H9 (cell line): ENCODE measurements at places on chromosomes 2 and 18.
A peak's percentile ranks its signal among the peaks of the same experiment; 100 is the strongest.

DNA sequence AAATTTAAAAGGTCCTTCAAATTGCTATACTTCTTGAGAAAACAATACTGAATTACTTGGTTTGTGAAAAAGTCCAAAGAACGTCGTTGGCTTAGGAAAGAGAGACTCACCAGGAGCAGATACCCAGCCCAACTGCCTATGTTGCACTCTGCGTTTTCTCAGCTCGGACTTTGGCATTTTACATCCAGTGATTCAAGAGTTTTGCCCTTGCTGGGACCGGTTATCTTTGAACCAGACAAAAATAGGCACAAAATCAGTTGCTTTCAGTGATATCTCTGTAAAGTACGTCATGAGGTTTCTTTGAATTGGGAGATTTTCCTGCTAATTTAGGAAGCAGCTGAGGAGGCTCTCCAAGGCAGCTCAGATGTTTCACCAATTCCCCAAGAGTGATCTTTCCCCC is 29.3 kb downstream of the FHOD3 start:
- DNase-seq, result no peak

DNA sequence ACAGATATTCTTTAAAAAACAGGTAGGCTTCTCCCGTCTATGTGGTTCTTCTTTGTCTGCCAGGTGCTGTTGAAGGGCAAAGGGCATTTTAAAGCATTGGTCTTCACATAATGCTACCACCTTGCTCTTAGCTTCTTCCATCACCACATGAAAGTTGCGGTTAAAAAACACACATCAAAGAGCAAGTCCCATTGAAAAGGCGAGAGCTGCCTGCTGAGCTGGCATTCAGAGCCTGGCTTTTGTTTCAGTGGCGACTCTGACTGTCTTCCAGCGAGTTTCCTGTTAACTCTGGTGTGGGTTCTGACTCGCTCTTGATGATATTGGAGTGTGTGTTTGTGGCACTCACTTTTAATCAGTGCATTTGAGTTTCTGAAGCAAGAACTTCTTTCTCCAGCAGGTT is 624.9 kb upstream of the FANCL start:
- DNase-seq, result peak; percentile 82

- DNase-seq, result no peak
These were observed 33.9 kb upstream of the FOSL2 start for GRCh38 chr2:28358668-28359201.

DNA sequence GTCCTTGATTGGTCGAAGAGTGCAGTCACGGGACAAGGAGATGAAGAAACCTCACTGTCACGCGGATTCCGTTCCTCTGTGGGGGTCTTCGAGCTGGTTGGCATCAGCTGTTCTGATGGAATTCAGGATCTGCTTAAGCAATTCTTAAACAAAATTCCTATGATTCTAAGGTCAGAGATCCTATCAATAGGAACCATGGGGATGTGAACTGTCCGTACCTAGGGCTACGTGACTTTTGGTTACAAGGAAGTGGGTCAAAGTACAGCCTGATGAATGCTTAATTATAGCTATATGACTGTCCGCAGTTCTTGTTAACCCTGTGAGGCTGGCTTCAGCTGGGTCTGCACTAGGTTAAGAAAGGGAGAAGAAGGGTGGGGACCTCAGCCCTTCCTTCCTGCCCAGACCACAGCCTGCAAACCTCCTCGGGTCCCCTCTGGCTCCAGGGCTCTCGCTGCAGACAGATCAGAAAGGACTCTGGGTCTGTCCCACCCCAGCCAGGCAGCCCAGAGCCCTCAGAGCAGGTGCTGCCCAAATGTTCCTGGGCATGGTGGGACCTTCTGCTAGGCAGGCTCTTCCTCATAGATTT is 44.2 kb upstream of the TAF1B start:
- no peak for DNase-seq

GRCh38 chr2:47401789-47402554 is 984 bp upstream of the MSH2 start:
- peak; percentile 60 for DNase-seq

GRCh38 chr2:3572620-3573019 is 2.4 kb upstream of the RPS7 start:
- DNase-seq, result no peak

DNA sequence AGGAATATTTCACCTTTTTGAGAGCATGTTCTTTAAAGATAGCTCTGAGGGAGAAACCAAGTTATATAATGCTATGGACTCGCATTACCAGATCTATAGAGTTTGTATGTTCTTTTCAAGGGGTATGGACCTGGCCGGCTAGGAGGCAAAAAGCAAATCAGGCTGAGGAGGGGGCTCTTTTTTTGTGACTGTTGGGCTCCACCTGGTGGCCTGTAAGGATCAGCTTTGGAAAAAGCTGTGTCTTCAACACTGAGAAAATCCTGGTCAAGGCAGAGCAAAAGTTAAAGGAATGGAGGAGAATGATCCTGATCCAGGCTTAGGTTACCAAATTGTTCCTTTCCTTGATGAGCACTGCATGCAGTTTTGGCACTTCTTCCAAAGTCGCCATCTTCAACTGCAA is 180.5 kb downstream of the DIS3L2 start:
- peak; percentile 52 for DNase-seq

GRCh38 chr2:862731-863466 is 87.8 kb upstream of the SNTG2 start:
- DNase-seq, result peak; percentile 12

DNA sequence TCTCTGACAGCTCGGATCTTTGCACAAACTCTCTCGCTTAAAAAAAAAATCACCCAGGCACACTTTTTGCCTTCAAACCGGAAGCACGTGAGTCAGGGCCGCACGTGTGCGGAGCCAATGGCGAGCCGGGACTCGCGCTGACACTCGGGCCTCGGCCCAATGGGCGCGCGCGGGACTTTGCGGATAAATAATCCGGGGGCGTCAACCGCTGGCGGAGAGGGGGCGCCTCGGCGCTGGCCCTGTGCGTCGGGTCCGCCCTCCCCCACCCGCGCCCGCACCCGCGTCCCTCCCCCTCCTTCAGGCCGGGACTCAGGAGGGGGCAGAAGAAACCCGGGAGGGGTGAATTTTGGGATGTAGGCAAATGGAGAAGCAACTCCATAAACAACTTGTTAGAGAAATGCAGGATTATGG is 319 bp upstream of the EN1 start:
- DNase-seq, result peak; percentile 90

- no peak for DNase-seq
These were observed 96.5 kb downstream of the CCDC93 start for GRCh38 chr2:117917223-117917917.

DNA sequence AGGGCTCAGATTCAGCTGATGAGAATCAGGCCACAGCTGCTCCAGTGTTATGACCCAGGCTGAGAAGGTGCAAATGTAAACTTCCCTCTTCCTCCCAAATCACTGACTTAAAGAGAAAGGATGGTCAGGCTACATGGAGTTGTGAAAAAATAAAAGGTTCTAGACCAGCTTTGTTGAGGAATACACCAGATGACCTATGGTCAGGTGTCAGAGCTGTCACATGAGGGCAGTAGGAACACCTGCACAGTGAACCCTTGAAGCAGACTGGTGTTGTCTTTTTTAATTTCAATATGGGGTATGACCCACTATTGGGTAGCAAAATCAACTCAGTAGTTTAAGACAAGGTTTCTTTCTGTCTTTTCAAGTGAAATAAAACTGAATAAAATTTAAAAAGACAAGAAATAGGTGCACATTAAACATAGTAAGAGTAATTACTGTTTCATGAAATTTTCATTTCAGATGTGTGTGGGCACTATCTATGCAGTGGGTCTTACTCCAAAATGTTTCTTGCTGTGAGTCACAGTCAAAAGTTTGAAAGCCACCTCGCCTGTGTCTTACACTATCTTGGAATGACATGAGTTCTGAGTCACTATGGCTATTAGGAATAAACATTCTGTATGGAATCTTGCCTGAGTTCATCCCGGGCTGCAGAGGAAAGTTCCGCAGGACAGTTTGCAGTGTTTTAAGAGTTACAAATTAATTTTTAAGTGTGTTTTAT is 83.6 kb downstream of the ACVR1 start:
- DNase-seq, result no peak

DNA sequence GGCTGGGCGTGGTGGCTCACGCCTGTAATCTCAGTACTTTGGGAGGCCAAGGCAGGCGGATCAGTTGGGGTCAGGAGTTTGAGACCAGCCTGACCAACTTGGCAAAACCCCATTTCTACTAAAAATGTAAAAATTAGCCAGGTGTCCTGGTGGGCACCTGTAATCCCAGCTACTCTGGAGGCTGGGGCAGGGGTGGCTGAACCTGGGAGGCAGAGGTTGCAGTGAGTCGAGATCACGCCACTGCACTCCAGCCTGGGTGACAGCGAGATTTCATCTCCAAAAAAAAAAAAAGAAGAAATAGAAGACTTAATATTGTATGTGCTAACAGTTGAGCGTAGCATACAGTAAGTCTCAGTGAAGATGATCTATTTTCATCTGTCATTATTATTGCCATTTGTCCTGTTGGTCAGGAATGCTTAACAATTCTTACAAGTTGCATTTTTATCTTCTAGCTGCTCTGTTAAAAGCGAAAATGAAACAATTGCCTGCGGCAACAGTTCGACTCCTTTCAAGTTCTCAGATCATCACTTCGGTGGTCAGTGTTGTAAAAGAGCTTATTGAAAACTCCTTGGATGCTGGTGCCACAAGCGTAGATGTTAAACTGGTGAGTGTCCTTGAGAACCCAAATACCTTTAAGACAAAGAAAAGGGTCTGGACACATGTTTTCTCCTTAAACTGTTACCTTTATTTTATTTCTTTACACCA is 7.2 kb downstream of the PMS1 start:
- DNase-seq, result no peak

DNA sequence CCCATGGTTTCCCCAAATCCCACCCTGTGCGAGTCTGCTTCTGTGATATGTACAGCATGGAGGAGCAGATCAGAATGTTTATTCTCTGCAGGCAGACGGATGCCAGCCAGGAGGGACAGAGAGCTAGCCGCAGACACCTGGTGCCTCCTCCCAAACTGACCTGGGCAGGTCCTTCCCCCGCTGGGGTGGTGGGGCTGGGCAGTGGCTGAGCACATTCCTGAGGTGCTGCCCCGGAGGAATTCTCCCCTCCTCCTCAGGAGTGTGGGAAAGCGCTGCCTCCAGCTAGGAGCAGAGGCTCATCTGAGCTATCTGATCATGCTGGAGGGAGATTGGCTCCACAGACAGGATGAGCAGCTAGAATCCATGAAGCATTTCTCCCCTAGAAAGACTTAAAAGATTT is 21.7 kb downstream of the C2orf92 start:
- DNase-seq, result peak; percentile 82

GRCh38 chr2:106882673-106883072 is 3.3 kb downstream of the ST6GAL2 start:
- DNase-seq, result no peak

GRCh38 chr2:188884046-188884445 is 90.1 kb upstream of the COL3A1 start:
- no peak for DNase-seq

- no peak for DNase-seq
These were observed 1.7 kb downstream of the HNRNPLL start for GRCh38 chr2:38600921-38601455.

DNA sequence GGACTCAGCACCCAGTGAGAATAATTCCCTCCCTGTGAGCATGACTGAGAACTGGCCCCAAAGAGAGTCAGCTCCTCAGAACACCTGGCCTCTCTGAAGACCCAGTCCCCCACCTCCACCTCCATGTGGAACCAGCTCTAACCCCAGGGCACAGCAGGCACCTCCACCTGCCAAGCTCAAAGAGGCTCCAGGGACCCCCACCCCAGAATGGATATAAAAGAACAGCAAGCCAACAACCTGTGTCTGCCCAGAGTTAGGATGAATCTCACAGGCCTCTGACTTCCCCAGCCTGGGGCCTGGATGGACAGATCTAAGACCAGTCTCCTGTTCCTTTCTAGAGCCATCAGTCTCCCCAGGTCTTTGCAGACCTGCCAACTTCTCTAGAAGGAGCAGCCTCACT is 498.5 kb downstream of the EIPR1 start:
- peak; percentile 12 for DNase-seq

DNA sequence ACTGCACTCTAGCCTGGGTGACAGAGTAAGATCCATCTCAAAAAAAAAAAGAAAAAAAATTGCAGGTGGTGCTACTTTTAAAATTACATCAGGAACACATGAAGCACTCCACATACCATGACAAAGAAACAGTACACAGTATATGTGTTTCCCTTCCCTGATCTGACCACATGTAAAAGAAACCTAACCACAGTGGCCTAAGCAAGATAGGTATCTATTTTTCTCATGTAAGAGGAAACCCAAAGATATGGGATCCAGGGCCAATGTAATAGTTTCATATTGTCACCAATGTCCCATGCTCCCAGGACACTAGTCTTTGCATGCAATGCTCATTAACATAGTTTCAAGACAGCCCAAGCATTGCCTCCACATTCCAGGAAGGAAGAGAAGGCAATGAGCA is 99.9 kb downstream of the DYM start:
- no peak for DNase-seq

GRCh38 chr2:130381619-130382018 is 25.8 kb downstream of the PTPN18 start:
- DNase-seq, result no peak

DNA sequence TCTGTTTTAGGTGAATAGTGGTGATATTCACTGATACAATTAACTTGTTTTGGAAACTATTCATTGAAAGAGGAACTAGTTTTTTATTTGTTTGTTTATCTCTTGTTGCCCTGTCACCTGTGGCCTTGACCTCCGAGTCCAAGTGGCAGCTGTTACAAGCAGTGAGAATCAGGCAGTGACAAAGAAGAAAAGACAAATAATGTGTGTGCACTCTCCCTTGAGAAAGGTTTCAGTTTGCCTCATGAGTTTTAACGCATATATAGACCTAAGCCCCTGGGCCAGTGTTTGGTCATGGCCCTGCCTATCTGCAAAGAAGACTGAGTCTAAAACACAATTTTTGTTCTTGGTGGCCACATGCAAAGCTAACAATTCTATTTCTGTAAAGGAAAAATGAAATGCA is 15.3 kb downstream of the KYNU start:
- no peak for DNase-seq

DNA sequence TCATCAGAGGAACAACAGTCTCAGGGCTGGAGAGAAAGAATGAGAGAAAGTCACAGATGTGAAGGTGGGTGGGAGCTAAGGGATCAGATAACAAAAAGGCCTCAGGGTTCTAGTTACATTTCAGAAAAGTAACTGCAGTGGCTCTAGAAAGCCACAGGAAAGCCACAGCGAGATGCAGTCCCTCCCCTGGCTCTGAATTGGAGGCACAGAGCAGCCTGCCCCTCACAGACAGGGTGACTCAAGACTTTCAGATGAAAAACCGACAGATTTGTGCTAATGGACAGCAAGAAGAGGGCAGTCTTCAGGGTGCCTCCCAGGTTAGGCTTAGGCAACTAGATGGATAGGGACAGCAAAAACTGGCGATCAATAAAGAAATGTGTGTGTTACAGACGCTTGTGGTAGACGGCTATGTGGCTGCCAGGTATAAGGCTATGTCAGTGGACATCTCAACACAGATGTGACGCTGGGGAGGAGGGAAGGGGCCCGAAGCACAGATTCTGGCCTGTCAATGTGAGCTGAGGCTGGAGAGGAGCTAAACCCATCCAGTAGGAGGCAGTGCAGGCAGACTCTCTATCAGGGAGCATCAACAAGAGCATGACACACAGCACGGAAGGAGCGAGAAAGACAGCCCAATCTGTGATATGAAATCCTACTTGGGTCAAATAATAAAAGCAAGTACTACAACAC is 26.2 kb downstream of the UNC50 start:
- peak; percentile 78 for DNase-seq
